Midbrain (tissue), 1 donor: ENCODE measurements at places on chromosomes 3 and 15.

GRCh38 chr3:44428910-44429309, 48.6 kb downstream of the ZNF445 start:
- DNase-seq, result no peak

- DNase-seq, result no peak
These were observed 18.3 kb downstream of the CFAP161 start for GRCh38 chr15:81152339-81152738.

DNA sequence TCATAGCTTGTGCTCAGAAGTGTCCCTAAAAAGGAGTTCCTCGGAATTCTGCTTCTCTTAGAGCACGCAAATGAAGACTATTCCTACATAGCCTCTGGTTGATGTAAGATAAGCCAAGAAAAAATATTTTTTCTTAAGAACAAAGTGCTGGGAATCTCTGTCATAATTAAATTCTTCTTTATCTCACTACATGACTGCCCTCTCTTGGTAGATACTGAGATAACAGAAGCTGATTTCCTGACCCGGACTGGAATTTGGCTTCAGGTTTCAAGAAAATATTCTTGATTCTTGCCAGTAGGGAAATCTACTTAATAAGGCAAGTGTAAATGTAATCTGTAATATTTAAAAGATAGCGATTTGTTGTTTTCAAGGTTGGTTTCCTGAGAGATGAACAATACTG, 31.3 kb upstream of the SETMAR start:
- DNase-seq, result peak; percentile 53

DNA sequence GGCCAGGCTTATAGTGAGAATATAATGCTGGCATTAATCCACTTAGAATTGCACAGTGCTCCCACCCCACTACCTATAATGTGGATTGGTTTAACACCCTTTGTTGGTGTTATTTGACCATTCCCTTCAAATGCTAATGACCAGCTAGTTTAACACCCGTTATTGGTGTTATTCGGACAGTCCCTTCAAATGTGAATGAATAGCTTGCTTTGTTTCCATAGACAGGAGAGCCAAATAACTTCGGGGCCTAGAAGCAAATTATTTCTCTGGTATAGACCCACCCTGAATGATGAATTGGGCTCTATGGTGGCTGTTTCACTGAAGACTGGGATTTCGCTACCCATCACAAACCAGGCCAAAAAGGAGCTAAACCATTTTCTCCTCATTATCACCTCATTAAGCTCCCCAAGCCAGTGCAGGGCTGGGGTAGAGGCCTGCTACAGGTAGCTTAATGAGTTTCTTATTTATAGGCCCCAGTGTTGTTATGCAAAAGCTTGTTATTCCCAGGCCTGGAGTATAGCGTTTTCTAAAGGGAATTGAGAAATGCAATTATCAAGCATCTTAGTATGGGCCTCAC, 494.1 kb upstream of the DPH6 start:
- DNase-seq, result no peak

- no peak for DNase-seq
These were observed 298.2 kb upstream of the SATB1 start for GRCh38 chr3:18723206-18723810.

DNA sequence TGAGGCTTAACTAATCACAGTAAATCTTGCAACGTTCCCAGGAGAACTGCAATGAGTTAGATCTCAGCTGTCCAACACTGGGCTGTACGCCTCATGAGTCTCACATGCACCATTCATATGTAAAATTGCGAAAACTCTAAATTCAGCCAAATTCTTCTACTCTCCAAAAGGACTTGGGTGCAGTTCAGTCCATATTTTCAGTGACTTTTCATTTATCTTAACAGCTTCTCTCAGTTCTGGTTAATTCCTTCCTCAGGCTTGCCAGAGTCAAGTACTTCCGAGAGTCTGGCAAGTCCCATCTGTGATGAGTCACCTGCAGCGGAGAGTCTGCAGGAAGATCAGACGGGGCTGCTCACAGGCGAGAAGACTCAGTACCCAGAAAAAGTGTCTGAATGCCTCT, 11.5 kb downstream of the CCDC80 start:
- DNase-seq, result no peak

- no peak for DNase-seq
These were observed 105.7 kb downstream of the ZNF385D start for GRCh38 chr3:21645121-21645897.

DNA sequence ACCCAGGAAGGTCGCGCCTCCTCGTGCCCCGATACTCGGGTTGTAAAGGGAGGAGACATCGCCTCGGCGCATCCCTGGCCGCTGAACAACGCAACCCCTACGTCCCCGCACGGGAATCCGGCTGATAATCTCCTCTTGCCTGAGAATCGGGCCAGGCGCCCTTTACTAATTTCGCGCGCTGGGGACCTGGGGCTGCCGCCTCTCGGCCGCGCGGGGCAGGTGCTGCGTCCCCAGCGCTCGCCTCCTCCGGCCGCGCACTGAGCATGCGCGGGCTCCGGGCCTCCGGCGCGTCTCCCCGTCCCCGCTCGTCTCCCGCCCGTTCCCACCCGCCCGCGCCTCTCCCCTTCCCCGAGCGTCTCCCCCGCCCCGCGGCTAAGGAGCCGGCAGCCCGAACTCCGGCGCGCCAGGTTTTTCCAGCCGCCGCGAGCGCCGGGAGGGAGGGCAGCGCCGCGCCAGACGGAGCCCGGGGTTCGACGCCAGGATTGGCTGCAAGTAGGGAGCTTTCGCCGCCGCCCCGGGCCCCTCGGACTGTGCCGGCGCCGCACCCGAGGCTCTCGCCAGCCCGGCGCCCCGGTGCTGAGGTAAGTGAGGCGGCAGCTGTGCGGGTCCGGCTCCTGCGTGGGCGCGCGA, at the start of gene CNTN4:
CNTN4 (plus strand) TSS at position 469 of the 630 bp plus-strand sequence.
- peak; percentile 35 for DNase-seq

GRCh38 chr3:58281069-58281468, 25.0 kb upstream of the RPP14 start:
- no peak for DNase-seq

DNA sequence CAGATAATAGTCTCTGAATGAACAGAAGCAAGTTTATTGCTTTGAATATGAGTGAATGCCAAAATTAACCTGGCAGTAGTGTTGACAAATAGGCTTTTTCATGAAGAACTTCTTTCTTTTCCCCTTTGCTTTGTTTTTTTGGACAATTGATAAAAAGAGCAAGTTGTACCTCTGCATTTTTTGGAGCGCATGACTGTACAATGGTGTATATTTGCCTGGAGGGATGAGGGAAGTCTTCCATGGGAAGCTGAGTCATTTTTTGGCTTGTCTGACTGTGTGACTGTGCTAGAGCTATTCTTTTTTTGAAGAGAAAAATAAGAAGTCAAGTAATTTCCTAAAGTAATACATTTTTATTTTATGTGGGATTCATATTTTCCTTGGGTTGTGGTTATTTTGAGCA, 186.9 kb downstream of the KLHL25 start:
- DNase-seq, result no peak

GRCh38 chr3:152505926-152506325, 237.2 kb downstream of the MBNL1 start:
- no peak for DNase-seq

GRCh38 chr3:112815981-112816380, 30.7 kb downstream of the CD200R1L start:
- no peak for DNase-seq

DNA sequence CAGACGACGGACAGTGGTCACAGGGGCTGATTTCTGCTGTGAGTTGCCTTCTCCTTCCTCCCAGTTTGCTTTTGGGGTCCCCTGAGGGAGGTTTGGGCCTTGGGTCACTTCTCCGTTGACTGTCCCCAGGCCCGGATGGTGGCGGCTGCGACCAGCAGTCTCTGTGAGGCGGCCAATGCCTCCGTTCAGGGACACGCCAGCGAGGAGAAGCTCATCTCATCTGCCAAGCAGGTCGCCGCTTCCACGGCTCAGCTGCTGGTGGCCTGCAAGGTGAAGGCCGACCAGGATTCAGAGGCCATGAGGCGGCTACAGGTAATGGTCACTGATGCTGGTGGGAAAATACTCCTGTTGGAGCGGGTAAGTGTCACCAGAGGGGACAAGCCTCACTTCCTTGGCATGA, 206.8 kb upstream of the TPM1 start:
- no peak for DNase-seq

DNA sequence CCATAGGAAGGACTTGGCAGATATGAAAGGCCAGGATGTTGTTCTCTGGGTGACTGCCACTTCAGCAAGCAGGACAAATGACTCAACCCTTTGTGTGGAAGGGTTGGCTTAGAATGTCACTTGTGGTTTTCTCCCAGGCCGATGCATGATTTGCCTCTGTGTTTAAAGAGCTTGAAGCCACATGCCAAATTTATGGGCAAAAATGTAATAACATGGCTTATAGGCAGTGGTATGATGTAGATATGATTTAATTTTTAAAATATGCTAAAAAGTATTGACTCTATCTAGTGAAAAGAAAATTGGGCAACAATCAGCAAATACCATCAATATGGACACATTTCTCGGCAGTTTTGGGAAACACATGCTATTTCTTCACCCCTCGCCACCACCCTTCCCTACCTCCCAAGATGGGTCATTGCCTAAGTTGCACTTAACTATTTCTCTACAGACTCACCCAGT, 114.6 kb downstream of the CYP19A1 start:
- DNase-seq, result no peak

GRCh38 chr3:139286825-139287224, 57.0 kb upstream of the MRPS22 start:
- DNase-seq, result no peak

DNA sequence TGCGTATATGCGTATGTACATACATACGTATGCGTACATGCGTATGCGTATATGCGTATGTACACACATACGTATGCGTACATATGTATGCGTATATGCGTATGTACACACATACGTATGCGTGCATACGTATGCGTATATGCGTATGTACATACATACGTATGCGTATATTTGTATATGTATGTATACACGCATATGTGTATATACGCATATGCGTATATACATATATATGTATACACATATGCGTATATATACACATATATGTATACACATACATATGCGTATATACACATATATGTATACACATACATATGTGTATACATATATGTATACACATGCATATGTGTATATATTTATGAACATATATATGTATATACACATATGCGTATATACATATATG, 12.1 kb downstream of the MCTP2 start:
- DNase-seq, result no peak

DNA sequence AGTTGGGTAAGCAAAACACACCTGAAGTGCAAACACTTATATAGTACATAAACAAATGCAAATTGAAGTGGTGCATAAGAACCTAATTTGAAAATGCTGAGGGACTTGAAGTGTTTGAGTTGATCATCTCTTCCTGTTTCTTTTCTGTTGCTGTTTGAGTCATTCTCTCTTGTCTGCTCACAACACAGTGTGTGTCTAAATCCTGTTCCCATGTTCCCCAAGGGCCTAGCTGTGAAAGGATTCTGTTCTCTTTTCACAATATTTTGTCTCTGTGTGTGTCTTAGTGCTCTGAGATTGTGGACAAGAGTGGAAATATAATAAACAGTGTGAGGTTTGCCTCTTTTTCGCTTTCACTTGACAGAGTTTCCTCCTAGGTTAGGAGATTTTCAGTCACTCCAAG, 6.1 kb downstream of the CD96 start:
- no peak for DNase-seq

DNA sequence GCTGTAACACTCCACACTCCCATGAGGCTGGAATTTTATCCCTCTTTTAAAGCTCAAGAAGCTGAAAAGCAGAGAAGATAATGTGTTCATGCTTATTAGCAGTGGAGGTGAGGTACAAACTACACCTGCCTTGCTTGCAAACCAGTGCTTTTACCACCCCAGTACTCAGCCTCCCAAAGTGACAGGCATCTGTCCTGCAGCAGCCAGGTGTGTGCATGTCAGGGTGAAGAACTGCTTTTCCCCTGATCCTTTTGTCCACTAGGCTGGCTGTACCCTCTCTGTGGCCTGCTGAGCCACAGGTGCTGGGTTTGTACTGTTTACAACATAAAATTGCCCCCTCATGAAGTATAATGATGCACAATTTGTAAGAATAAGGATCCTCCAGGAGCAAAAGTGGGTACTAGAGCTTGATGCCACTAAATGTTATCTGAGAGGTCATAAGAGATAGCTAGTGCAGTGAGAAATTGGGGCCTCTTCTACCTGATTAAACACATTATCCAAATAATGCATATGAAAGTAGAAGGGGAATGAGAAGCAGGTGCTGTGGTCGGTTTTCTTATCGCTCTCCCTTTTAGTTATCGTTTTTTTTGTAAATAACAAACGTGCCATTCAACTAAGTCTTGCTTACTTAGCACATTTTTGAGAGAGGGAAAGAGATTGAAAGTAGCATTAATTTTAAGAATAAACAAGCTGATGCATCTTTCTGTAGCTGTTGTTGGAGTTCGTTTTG, 39.2 kb upstream of the GADL1 start:
- no peak for DNase-seq

GRCh38 chr15:78873793-78874765, 1.4 kb downstream of the MORF4L1 start:
- DNase-seq, result peak; percentile 52

DNA sequence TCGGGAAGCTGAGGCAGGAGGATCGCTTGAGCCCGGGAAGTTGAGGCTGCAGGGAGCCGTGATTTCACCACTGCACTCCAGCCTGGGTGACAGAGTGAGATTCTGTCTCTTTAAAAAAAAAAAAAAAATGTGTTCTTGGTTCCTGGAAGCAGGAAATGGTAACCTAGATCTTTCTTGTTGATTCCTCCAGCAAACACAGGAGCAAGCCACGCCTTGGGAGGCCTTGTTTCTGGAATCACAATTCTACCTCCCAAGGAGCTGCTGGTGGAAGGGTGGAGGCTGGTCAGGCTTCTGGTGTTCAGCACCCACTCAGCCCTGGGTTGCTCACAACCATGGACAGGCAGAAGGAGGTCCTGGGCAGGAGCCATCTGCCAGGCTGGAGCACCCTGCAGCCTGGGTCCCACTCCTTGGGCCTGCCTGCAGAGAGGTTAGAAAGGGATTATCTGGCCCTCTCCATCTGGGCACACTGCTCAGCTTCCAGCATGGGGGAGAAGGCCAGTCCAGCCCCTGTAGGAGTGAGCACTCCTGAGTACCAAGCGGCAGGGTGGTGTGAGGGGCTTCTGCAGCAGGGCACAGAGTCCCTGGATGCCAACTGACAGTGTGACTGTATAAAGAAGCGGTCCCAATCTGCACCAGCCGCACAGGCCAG, 65.6 kb downstream of the ABTB1 start:
- no peak for DNase-seq

- peak; percentile 41 for DNase-seq
These were observed 207.1 kb downstream of the TBC1D2B start for GRCh38 chr15:77870195-77871065.

- no peak for DNase-seq
These were observed 90.3 kb downstream of the PLXNA1 start for GRCh38 chr3:127072971-127073783.

- DNase-seq, result no peak
These were observed 116.7 kb downstream of the SERPINI1 start for GRCh38 chr3:167852216-167852615.
